Activated T-helper 9 cell treated with anti-CD3 and anti-CD28 coated beads, Interleukin-2, amount 50 U/mL, for 16 hours (primary cell): ENCODE measurements at places on chromosomes 3 and 15.

GRCh38 chr3:184466413-184466960 is 86.6 kb downstream of the CHRD start:
- no peak for DNase-seq

DNA sequence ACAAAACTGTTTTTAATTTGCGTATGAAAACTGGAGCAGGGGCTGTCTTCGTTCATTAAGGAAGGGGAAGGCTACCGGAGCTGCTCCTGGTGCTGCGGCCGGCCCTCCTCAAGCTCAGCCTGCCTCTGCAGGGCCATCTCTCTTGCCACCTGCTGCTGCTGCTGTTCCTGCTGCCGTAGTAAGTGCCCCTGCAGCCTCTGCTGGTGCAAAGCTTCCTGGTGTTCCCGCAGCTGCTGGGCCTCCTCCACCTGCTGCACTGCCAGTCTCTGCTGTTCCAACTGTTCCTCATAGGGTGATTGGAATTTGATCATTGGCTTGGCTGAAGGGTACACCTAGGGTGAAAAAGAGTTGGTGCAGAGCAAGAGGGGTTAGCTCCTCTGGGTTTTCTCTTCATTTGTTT is 66.0 kb downstream of the GOLIM4 start:
- DNase-seq, result no peak

DNA sequence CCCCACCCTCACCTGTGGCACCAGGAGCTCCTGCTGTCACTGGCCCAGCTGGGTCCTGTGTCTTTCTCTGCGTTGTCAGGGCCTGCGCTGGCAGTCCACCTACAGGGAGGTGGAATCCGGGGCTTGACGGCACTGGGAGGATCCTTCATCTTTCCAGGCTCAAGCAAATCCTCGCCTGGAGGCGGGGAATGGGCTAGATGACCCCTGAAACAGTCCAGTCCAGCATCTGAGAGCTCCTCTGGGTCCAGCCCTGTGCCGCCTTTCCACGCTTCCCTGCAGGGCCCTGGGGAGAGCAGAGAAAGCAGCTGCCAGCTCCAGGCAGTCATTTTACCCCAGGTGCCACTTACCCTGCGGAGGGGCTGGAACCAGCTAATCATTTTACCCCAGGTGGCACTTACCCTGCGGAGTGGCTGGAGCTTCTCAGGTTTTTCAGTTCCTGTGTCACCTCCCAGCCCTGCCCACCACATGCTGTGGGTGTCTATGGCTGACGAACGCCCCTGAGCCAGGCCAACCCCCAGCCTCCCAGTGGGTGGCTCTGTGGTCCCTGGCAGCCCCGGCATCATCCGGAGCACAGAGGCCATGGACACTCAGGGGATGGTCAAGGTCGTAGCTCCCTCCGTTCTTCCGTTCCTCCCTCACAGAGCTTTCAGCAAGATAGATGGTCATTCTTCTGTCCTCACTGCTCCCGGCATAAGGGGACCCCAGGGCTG is 17.9 kb upstream of the ADIPOQ start:
- DNase-seq, result no peak

DNA sequence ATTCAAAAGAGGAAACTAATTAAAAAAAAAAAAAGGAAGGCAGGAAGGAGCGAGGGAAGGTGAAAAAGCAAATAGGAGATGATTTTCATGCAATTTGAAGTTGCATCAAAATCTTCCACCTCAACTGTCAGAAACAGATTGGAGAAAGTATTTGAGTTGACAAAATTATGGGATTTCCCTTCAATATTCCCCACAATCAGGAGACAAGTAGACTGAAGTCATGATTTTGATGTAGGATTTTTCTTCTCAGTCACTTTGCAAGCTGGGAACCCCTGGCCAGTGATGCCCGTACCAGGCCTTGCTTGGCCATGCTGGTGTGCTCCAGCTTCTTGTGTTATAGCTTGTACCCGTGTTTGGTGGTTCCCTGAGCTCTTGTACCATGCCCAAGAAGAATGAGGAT is 854.5 kb upstream of the CFAP20DC start:
- DNase-seq, result no peak

GRCh38 chr15:42891569-42891968 is 29.0 kb downstream of the TTBK2 start:
- DNase-seq, result no peak

GRCh38 chr3:122189357-122189756 is 5.9 kb downstream of the CASR start:
- DNase-seq, result no peak

GRCh38 chr3:112090887-112091586 is 4.8 kb downstream of the C3orf52 start:
- DNase-seq, result no peak

DNA sequence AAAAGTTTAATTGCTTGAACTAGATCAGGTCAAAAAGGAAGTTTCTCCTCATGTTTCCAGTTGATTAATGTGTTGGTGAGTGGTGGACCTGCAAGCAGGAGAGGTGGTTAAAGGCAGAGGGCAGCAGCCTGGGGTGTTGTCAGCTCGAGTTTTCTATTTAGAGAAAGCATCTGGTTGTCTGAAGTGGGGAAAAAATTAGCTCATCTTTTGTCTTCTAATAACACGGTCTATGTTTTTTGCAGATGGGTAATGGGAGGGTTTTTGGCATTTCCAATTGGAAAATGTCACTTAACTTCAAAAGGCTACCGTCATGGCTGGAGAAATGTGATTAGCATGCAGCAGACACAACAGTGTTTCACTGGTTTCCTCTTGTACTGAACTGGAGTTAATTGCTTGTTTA is 122.6 kb downstream of the ITPR1 start:
- DNase-seq, result no peak

DNA sequence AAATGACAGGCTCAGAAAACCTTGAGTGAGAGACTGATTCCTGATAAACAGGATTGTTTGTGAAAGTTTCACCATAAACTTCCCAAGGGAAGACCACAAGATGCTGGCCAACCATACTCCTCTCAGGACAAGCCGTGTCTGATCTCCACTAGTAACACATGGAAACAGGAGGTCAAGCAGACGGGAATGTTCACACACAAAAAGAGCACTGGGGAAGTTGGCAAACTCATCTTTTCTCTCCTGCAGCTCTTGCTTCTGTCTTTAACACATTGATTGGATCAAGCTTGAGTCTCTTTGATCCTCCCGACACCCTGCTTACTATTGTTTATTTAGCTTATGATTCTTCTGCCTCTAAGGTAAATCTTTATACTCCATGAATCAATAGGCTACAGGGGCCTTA is 713.5 kb downstream of the PDCD6IP start:
- DNase-seq, result no peak

DNA sequence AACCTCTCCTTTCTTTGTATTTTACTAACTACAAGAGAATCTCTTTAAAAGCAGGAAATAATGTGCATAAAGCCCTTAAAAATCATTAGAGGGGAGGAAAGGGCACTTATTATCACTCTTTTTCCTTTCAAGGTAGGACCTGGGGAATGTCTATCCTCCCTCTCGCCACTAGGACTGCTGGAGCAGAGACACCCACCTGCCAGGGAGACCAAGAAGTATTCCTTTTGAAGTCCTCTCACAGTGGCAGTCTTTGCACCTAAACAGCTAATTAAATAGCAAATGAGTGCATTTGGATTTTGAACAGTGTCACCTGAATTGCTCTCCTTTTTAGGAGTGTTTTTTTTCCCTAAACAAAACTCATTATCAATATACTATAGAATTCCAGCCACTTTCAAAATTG is 874.1 kb downstream of the ZPLD1 start:
- no peak for DNase-seq

GRCh38 chr15:57156210-57156884 is 220.0 kb upstream of the CGNL1 start:
- no peak for DNase-seq

- DNase-seq, result no peak
Observed at GRCh38 chr3:15794303-15794771, 3.4 kb downstream of the ANKRD28 start.

- no peak for DNase-seq
Observed at GRCh38 chr15:70646169-70646568, 117.2 kb downstream of the UACA start.

DNA sequence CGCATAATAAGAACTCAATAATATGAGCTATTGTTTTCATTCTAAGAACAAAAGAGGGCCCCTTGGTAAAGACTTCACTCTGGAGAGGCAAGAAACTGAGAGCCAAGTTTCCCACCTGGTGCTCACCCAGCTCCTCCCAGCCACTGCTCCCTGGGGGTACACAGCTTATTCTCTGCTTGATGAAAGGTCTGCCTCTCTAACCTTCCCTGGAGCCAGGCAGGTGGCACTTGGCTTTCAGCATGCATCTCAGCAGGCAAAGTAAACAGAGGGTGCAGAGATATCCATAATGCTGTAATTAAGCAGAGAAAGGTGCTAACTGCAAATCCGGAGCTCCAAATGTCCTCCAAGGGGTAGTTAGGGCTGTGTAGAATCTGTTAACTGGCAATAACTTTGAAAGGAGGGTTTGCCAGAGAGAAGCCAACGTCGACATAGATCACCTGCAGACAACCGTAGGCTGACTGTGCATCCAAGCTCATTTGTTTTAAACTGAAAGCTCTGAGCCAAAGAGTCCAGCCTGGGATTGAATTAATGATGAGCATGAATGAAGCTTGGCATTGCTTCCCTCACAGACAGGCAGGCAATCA is 159.6 kb upstream of the PROK2 start:
- DNase-seq, result no peak

DNA sequence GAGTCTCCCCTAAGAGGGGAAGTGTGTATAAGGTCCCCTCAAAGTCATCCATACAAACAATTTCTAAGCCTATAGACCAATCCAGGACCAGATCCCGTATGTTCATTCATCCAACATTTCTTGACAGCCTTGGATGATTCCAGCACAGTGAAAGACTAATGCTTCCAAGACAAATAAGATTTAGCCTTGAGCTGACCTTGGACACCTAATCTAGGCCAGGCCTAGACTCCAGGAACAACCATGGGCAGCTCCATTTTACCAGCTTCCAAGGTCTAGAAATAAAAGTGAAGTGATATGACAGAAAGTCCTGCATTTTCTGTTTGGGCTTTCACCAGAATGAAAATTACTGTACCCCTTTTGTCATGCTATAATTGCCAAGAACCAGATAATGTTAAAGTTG is 67.9 kb upstream of the BCL6 start:
- DNase-seq, result no peak

DNA sequence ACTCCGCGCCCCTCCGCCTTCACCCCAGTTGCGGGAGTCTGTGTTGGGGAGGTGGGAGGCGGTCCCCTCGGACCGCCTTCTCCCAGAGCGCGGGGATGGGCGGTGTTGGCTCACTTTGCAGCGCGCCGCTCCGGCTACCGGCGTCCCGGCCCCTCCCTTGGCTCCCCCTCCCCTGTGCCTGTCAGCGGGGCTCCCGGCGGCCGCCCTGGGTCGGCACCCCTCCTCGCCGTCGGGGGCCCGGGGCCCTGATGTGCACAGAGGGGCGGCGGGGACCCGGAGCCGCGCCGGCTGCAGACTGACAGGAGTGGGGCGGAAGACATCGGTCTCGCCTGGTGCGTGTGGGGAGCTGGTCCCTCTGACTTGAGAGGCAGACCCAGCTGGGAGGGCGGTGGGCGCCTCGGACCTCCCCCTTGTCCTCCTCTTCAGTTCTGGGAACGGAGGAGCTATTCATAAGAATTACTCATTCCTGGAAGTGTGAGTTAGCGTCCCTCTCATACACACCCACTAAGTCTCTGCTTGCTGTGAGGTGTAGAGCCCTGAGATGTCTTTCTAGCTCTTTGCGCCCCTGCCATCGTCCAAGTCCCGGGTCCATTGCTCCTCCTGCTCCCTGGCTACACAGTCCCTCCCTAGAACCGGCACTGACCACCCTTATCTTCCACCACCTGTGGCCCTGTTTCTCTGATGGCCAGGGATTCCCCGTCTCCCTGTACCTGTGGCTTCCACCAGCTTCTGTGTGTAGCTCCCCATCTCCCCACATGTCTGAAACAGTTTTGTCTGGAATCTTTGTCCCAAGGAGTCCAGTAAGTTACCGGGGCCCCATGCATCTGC is 42.3 kb upstream of the ROPN1 start:
- no peak for DNase-seq

DNA sequence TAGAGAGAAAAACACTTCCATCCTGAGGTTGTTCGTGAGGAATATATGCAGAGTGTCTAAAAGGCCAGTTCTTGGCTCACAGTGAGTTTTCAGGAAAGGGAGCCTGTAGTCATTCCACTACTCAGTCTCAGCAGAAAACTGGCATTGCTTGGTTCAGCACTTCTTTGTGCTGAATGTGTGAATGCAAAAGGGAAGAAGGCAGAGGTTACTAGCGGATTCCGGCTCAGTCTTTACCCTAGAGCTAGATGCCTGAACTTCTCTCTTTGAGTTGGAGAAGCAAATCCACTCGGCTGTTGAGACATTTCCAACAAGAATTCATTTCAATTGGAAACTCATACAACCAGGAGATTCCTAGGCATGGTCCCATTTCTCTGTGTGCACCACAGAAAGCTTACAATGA is 23.1 kb upstream of the FRMD4B start:
- no peak for DNase-seq

DNA sequence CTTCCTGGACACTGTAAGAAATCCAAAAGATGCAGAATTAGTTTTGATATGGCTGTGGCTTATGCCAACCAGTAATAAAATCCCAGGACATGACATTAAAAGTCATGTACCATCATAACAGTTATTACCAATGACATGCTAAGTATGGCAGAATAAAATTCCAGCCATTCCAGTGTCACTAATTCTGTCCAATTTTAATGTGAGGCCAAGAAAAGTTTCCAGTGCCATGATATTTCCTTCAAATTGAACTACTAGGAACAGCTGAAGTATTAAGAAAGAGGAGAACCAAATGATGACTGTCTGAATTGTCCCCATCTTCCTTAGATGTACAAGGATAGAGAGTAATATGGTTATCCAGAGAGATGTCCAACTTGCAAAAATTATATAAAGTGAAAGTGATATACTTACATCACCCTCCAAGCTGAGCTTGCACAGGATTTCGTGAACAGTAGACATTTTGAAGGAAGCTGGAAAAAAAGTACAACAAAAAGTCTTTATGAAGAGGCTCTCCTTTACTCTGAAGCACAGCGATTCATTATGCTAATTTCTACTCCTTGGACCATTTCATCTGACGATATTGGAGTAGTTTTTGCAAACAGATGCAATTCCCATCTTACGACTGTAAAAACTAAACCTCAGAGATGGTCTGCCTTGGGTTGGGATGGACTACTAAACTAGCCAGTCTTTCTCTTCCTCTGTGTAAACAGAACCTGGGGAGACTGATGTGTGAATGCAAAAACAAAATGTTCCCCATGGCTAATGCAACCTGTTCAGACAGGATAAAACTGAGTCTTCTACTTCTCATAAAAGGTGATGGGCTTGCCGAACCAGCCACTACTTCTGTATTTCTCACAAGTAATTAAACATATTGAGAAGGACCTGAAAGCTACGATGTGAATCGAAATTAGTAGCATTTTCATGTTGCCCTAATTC is 11.9 kb downstream of the ANXA2 start:
- no peak for DNase-seq

GRCh38 chr3:70736009-70736408 is 423.6 kb upstream of the MDFIC2 start:
- no peak for DNase-seq
